ENCODE measurements at places on chromosomes 2 and 18. TPM values are rescaled to one million over a fixed set of nuclear protein-coding genes. Genes with fewer than 3 reads are reported as not detected.

NETO1 gene
- not detected for total RNA-seq

- no peak overlapping the region for H3K4me3 ChIP-seq
- no peak for DNase-seq
- no peaks in the 10 kb centered on the region for H3K27me3 ChIP-seq
- no peak overlapping the region for H3K27ac ChIP-seq
Measured at GRCh38 chr18:26157326-26157725, 23.7 kb downstream of the PSMA8 start.

DNA sequence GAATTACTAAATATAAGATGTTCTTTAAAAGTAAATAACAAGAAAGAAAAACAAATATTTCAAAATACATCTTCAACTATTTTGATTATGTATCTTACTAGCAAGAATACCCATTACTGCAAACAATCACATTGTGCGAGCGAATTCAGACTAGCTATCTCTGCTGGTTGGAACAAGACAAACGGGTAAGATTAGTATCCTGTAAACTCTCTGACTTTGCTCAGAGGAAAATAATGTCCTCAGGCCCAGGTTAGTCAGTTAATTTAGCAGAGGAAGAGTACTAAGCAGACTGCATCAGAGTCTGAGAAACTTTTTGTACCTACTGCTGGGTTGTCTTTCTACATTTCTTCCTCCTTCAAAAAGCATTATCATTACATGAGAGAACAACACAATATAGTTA, 50.4 kb upstream of the MCM6 start:
- H3K4me3 ChIP-seq, result no peak overlapping the region
- no peaks in the 10 kb centered on the region for H3K27me3 ChIP-seq
- H3K4me1 ChIP-seq, result no peaks in the 10 kb centered on the region
- no peak for DNase-seq
- peaks cover 54% of the 10 kb centered on the region for H3K36me3 ChIP-seq

GRCh38 chr2:238945433-238946150, 97.7 kb downstream of the TWIST2 start:
- peak; percentile 67 for DNase-seq
- H3K4me1 ChIP-seq, result peaks cover 36% of the 10 kb centered on the region
- H3K36me3 ChIP-seq, result peaks cover 9% of the 10 kb centered on the region
- H3K4me3 ChIP-seq, result no peak overlapping the region
- no peak overlapping the region for H3K27ac ChIP-seq

DNA sequence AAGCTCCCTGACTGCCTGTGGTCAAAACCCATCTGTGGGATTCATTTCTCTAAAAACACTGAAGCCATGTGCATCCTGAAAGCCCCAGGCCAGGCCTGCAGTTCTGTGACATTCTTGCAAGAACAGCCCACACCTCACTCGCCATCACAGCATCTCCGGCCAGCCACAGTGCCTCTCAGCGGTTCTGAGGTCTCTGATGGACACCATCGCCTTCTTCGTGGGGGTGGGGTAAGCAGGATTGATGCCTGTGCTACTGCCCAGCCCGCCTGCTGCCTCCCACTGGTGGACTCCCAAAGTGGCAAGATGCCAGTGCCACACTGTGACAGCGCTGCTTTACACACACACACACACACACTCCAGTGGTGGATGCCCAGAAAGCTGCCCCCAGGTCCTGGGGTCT, 5.2 kb upstream of the PRLH start:
- no peak overlapping the region for H3K4me3 ChIP-seq
- peaks cover 25% of the 10 kb centered on the region for H3K4me1 ChIP-seq
- peaks cover 11% of the 10 kb centered on the region for H3K27me3 ChIP-seq

- H3K27me3 ChIP-seq, result no peaks in the 10 kb centered on the region
- H3K4me1 ChIP-seq, result no peaks in the 10 kb centered on the region
- H3K4me3 ChIP-seq, result no peak overlapping the region
- H3K36me3 ChIP-seq, result no peaks in the 10 kb centered on the region
- H3K27ac ChIP-seq, result no peak overlapping the region
Measured at GRCh38 chr2:233815861-233816260, 37.7 kb downstream of the MROH2A start.

DNA sequence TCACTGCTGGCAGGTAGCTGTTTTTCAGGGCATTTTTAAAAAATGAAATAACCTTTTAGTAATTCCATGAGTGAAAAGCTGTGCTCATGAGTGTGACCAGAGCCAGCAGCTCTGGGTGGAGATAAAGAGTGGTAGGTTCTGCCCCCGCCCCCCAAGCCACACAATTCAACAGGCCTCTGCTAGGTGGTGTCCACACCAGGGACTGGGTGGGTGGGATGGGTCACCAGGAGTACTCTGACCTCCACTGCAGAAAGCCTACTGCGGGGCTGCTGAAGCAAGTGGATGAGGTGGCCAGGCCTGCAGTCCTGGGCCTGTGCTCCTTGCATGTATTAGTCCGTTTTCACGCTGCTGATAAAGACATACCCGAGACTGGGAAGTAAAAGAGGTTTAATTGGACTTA, 15.3 kb downstream of the PARD6G start:
- H3K4me3 ChIP-seq, result no peak overlapping the region
- H3K27me3 ChIP-seq, result no peaks in the 10 kb centered on the region
- H3K27ac ChIP-seq, result no peak overlapping the region
- H3K36me3 ChIP-seq, result no peaks in the 10 kb centered on the region
- H3K4me1 ChIP-seq, result peaks cover 10% of the 10 kb centered on the region
- DNase-seq, result no peak

GRCh38 chr2:38824906-38825305, 46.9 kb downstream of the GEMIN6 start:
- H3K4me1 ChIP-seq, result peaks cover 7% of the 10 kb centered on the region
- H3K27ac ChIP-seq, result no peak overlapping the region
- no peak overlapping the region for H3K4me3 ChIP-seq
- H3K27me3 ChIP-seq, result no peaks in the 10 kb centered on the region

DNA sequence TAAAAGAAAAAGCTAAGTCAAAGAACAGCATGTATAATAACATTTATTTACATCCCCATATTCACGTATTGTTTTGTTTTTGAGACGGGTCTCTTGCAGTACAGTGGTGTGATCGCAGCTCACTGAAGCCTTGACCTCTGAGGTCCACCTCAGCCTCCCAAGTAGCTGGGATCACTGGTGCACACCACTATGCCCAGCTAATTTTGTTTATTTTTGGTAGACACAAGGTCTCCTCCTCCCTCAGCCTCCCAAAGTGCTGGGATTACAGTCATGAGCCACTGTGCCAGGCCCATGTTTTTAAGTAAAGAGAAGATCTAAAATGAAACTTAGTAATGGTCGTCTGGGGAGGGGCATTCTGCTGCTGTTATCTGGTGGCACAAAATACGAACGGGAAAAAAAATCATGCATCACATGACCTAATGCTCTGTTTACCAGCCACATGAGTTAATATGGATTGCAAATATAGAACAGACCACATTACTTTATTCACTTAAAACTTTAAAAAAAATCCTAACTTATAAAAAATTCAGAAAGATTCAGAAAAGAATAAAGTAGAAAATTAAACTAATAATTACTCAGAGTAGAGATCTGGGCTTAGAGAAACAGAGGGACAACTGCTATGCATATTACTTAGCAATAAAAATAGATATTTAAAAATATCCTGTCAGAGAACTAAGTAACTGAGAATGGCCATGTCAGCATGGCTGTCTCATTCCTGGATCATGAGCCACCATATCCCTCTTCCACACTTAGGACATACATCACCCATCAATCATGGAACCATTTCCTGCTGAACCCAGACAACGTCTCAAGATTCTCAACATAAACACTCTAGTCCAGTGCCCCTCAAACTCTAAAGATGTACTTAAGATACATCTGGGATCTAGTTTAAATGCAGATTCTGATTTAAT, 7.3 kb downstream of the MMADHC start:
- no peak for DNase-seq
- peaks cover 92% of the 10 kb centered on the region for H3K36me3 ChIP-seq
- H3K4me3 ChIP-seq, result no peak overlapping the region
- no peaks in the 10 kb centered on the region for H3K27me3 ChIP-seq
- peaks cover 27% of the 10 kb centered on the region for H3K4me1 ChIP-seq

DCDC2C gene
- not detected for total RNA-seq

CNDP1 gene
- not detected for total RNA-seq

ST6GAL2 gene
- 0.34 TPM for total RNA-seq

- DNase-seq, result peak; percentile 25
- peak overlapping the region; percentile 84 for H3K4me3 ChIP-seq
- H3K27ac ChIP-seq, result peak overlapping the region; percentile 93
- H3K36me3 ChIP-seq, result peaks cover 80% of the 10 kb centered on the region
- no peaks in the 10 kb centered on the region for H3K27me3 ChIP-seq
Measured at GRCh38 chr2:27379836-27380625, 503 bp downstream of the ZNF513 start.

AKAIN1 gene
- total RNA-seq, result not detected

VIT gene
- not detected for total RNA-seq

GRCh38 chr2:143645921-143646645, 516.9 kb downstream of the ARHGAP15 start:
- no peaks in the 10 kb centered on the region for H3K27me3 ChIP-seq
- no peaks in the 10 kb centered on the region for H3K36me3 ChIP-seq
- H3K27ac ChIP-seq, result no peak overlapping the region
- no peak overlapping the region for H3K4me3 ChIP-seq
- DNase-seq, result no peak

DNA sequence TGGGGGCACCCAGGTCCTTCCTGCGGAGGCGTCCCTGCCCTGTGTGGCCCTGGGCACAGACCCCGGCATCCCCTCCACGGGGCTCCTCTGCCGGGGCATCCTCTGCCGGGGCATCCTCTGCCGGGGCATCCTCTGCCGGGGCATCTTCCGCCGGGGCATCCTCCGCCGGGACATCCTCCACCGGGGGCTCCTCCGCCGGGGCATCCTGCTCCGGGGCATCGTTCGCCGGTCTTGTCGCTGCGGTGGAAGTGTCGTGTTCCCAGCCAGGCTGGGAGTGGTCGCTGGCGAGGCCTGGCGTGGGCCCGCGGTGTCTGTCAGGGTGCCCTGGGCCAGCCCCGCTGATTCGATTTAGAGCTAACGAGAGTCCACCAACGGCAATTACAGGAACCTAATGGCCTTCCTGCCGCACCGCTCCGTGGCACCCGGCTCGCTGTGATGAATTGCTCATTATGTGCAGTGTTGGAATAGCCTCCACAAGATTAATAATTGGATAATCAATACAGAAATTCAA, 115.1 kb downstream of the NFATC1 start:
- H3K4me3 ChIP-seq, result no peak overlapping the region
- no peaks in the 10 kb centered on the region for H3K36me3 ChIP-seq
- H3K27me3 ChIP-seq, result no peaks in the 10 kb centered on the region
- no peak for DNase-seq

DNA sequence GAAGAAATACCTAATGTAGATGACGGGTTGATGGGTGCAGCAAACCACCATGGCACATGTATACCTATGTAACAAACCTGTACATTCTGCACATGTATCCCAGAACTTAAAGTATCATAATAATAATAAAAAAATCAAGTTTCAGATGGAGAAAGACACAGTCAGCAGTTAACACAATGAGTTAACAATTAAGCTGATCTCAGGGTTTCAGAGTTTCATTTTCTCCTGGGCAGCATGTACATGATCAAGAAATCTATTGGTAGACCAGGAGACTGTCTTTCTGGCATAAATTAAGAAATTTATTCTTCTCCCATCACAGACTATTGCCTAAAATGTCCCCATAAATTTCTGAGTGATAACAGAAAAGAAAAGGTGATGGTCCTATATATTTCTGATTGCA, 155.3 kb downstream of the RAD51AP2 start:
- no peak for DNase-seq
- no peak overlapping the region for H3K27ac ChIP-seq
- peaks cover 32% of the 10 kb centered on the region for H3K27me3 ChIP-seq
- H3K36me3 ChIP-seq, result no peaks in the 10 kb centered on the region
- no peaks in the 10 kb centered on the region for H3K4me1 ChIP-seq

- no peak overlapping the region for H3K4me3 ChIP-seq
- H3K36me3 ChIP-seq, result no peaks in the 10 kb centered on the region
- DNase-seq, result no peak
Measured at GRCh38 chr2:16461672-16462071, 204.0 kb downstream of the CYRIA start.

KIAA2012 gene
- total RNA-seq, result not detected

RAD51AP2 gene
- 0.14 TPM for total RNA-seq

SRD5A2 gene
- not detected for total RNA-seq

DNA sequence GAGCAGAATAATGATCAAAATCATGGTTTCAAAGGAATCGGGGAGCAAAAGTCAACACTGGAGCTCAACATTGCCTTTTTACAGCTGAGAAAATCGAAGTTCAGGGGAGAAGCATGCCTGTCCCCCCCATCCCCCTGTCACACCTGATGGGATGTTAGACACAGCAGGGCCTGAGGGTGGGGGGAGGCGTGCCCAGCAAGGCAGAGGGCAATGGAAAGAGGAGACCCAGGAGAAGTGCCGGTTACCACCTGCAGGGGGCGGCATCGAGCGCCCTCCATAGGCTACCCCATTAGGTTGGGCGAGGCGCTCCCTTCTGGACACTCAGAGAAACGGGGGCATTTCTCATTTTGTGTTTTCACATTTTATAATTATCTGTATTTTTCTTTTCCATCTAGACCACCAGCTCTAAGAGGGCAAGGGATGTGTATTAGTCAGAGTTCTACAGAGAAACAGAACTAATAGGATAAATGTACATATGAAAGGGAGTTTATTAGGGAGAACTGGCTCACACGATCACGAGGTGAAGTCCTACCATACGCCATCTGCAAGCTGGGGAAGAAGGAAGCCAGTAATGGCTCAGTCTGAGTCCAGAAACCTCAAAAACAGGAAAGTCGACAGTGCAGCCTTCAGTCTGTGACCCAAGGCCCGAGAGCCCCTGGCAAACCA, 271.3 kb downstream of the LRATD1 start:
- no peaks in the 10 kb centered on the region for H3K27me3 ChIP-seq
- H3K4me3 ChIP-seq, result no peak overlapping the region
- no peaks in the 10 kb centered on the region for H3K36me3 ChIP-seq
- peak; percentile 74 for DNase-seq
- no peaks in the 10 kb centered on the region for H3K4me1 ChIP-seq

DNA sequence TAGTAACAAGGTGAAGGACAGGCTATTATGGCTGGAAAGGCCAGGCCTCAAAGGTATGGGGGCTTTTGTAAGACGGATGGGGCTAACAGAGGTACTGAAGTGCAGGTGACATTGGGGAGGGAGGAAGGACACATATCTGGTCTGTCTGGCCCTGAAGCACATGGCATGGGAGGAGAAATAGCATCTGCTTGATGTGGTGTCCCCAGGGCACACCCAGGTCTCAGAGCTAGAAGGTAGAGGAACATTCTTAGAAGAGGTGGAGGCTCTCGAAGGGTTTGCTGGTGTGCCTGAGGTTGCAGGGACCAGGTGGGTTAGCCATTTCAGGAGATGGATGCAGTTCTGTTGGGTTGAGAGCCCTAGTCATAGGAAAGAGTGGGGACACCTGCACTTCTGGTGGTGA, 9.5 kb downstream of the RALB start:
- no peak overlapping the region for H3K4me3 ChIP-seq
- no peak overlapping the region for H3K27ac ChIP-seq
- no peaks in the 10 kb centered on the region for H3K27me3 ChIP-seq
- no peak for DNase-seq

DNA sequence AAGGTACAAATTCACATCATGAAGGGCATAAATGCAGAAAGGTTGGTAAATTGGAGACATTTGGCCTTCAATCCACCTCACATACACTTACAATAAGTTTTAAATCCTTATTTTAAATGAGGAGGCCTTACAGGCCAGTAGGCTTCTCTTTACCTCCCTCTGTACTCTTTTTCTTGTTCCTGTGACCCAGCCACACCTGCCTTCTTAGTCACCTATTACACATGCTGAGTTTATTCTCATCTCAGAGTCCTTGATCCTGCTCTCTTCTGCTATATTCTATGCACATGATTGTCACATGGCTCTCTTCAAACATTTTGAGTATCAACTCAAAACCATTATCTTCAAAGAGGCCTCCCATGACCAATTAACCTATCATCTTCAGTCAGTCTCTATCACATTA, 491.5 kb downstream of the SATB2 start:
- no peaks in the 10 kb centered on the region for H3K4me1 ChIP-seq
- no peak overlapping the region for H3K27ac ChIP-seq
- no peak overlapping the region for H3K4me3 ChIP-seq
- H3K27me3 ChIP-seq, result peaks cover 41% of the 10 kb centered on the region

Data from MCF 10A (cell line).